ENCODE measurements at places on chromosomes 2 and 18.

GRCh38 chr2:131425231-131425941, 50.5 kb upstream of the TUBA3D start:
- DNase-seq: no peak

DNA sequence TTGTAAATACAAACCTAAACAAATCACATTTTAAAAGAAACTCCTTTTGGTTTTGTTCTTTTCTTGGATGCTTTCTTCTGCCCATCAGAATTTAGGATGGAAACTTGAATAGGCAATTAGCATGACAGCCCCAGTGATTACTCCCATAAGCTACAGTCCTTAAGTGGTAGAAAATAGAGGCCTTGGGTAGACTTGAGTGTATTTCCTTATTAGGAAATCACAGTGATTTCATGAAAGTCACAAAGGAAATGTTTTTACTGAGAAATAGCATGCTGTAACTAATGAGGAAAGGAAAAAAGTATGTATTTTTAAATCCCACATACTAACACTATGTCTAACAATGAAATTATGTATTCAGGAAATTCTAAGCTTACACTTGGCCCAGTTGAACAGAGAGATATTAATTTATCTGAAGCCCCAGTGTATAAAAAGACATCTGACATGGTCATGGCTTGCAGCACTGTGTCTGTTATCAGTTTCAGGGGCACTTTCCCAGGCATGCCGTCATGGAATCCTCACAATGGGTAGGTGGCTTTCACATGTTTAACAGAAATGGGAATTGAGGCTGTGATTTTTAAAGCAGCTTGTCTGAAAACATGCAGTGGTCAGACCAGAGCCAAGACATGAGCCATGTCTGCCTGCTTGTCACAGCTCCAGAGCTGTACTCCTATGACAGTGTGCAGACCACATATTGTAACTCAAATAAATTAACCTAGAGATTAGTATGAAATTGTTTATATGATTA, 79.7 kb upstream of the TRIB2 start:
- DNase-seq: no peak

DNA sequence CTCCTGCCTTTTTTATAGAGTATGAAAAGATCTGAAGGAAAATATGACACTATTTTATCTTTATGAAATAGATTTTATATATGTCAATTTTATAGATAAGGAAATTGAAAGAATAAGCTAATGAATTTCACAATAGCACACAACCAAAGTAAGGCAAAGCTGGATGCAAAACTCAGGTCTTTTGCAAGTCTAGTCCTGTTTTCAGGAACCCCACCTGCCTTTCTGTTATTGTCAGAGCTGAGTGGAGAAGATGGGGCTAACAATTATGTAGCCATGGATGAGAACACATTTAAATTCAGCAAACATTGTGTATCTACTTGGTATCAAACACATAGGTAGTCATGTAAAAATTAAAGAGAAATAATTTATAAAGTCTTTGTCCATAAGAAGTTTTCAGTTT, 161.5 kb upstream of the ZEB2 start:
- no peak for DNase-seq

DNA sequence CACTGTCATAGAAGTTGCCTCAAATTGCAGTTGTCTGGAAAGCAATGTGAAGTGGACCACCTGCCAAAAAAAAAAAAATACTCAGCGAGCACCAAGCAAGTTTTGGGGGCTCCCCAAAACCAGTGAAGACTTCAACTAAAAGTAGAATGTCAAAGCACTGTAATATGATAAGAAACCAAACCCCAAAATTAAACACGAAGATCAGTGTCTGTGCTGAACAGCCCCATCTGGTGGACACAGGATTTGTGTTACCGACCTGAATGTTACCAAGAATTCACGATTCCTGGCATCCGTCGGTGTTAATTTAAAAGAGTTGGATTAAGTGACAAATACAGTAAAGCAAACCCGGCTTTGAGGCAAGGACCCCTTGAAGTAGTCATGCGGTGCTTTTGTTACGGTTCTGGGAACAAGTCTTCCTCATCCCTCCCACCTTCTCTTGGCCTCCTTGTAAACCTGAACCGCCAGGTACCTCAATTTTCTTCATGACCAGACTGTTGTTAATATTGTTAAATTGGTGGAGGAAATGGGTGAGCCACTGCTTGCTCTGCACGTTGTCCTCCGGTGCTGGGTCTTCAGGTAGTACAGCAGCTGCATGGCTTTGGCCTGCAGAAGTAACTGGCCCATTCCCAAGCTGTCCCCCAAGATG, 31.3 kb upstream of the SSB start:
- DNase-seq: no peak

DNA sequence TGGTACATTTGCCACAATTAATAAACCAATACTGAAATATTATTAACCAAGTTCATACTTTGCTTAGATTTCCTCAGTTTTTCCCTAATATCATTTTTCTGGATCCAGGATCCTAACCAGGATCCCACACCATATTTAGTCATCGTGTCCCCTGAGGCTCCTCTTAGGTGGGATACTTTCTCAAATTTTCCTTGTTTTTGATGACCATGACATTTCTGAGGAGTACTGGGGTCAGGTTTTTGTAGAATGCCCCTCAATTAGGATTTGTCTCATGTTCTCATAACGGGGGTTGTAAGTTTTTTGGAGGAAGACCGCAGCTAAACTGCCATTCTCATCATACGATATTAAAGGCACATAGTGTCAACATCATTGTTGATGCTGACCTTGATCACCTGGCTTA, 15.5 kb upstream of the ERCC3 start:
- no peak for DNase-seq

GRCh38 chr2:149330127-149331022, at the start of gene LYPD6:
LYPD6 (plus strand) TSS chr2:149330587; CDS start chr2:149437709, 107,122 bp downstream.
- DNase-seq: no peak

GRCh38 chr2:142966284-142966683, 88.8 kb downstream of the KYNU start:
- DNase-seq: no peak

- no peak for DNase-seq
Measured at GRCh38 chr18:12883372-12883683, 709 bp downstream of the PTPN2 start.

DNA sequence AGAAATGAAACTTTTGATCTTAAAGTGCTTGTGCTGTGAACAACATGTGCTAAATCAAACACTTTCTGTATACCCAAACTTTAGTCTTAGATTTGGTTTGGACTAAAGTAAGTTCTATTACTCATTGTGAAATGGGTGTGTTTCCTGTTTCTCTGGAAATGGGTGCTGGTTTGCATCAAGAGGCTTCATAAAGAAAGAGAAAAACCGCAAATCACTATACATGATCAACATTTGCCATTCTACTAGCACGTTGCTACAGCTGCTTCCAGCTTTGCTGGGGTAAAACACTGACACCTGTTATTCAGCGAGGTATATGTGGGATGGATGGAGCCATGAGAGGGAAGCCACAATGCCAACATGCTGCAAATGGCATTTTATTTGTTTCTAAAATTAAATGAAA, 547.0 kb upstream of the ACVR2A start:
- peak; percentile 15 for DNase-seq

GRCh38 chr2:133171393-133172004, 396.8 kb downstream of the NCKAP5 start:
- DNase-seq: no peak

GRCh38 chr2:127406454-127406853, 11.8 kb upstream of the PROC start:
- no peak for DNase-seq

GRCh38 chr18:67783196-67783946, 266.9 kb upstream of the DSEL start:
- no peak for DNase-seq

- DNase-seq: no peak
Measured at GRCh38 chr2:171791361-171791760, 102.7 kb downstream of the SLC25A12 start.

GRCh38 chr18:31798399-31798798, 37.7 kb upstream of the SLC25A52 start:
- no peak for DNase-seq

GRCh38 chr2:102376052-102376591, 20.5 kb downstream of the IL18R1 start:
- no peak for DNase-seq

GRCh38 chr2:6526093-6526824, 339.4 kb downstream of the CMPK2 start:
- DNase-seq: no peak

GRCh38 chr2:1497122-1497611, 83.9 kb downstream of the TPO start:
- no peak for DNase-seq

- DNase-seq: no peak
Measured at GRCh38 chr2:239114119-239114581, 266.3 kb downstream of the TWIST2 start.

DNA sequence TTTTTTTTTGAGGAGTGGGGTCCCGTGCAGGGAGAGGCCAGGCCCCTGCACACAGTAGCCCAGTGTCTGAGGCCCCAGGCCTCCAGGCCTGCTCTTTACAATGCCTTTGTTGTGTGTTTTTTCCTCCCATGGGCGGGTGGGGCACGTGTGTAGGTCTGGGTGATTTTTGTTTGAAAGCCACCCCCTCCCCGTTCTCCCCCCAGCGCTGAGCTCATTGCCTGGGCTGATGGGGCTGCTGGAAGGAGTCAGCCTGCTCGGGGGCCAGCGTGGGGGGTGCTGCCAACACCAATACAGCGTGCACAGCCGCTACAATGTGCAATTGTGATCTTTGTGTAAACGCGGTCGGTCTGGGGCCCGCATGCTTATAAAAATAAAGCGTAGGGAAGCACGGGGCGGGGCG, 142.7 kb downstream of the DYSF start:
- no peak for DNase-seq

GRCh38 chr2:67388680-67389079, 8.5 kb upstream of the ETAA1 start:
- no peak for DNase-seq

Data from stimulated activated CD4-positive, alpha-beta T cell treated with anti-CD3 and anti-CD28 coated beads, Interleukin-15, amount 100 ng/mL, for 1 hour (primary cell).